NCI-H187 (cell line): ENCODE measurements at places on chromosomes 1 and 21.

DNA sequence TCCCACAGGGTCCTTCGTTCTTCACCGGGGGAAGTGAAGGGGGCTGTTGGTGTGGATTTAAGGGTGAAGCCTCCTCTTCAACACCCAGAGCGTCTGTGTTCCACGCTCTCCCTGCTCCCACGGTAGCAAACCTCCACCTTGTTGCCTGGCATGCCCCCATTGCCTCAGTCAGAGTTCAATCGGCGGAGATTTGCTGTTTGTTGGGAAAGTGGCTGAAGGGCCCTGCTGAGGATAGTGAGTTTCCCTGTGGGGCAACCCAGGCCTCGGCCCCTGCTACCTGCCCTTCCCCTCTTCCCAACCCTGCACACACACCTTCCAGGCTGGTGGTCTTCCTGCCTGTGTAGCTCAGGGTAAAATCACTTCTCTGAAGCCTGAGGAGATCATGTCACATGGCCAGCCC, 60.5 kb downstream of the TOR1AIP2 start:
- no peak for DNase-seq

DNA sequence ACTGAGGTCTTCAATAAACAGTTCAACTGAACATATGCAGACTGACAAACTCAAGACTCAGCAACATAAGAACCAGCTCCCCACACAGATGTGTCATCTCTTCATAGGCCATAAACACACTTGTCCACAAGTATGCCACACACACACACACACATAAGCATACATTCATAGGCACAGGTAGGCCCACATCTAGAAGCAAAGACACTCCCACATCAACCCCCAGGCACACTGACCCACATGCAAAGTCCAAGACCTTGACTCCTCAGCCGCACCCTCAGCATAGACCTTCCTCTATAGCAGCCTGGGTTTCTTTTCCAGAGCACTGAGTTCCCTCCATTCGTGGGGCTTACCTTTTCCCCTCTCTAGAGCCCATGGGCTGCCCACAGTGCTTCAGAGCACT, 1.4 kb downstream of the LAD1 start:
- DNase-seq, result no peak

GRCh38 chr1:150627826-150628410, 1.5 kb downstream of the ENSA start:
- no peak for DNase-seq

DNA sequence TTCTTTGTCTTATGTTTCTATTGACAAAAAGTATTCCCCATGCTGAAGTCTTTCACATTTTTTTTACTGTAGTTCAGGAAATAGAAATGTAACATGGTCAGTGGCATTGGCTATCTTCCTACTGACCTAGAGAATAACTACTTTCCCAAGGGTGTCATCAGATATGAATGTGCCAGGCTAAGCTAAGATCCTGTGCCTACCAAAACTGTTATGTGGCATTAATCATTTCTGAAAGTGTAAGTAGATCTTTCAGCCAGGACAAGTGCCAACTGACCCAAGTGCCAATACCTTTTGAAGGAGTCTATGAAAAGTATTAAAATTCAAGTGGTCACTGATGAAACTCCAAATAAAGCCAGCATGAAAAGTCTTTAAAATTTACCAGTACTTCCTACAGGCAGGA, 165.3 kb downstream of the TNFSF18 start:
- no peak for DNase-seq

DNA sequence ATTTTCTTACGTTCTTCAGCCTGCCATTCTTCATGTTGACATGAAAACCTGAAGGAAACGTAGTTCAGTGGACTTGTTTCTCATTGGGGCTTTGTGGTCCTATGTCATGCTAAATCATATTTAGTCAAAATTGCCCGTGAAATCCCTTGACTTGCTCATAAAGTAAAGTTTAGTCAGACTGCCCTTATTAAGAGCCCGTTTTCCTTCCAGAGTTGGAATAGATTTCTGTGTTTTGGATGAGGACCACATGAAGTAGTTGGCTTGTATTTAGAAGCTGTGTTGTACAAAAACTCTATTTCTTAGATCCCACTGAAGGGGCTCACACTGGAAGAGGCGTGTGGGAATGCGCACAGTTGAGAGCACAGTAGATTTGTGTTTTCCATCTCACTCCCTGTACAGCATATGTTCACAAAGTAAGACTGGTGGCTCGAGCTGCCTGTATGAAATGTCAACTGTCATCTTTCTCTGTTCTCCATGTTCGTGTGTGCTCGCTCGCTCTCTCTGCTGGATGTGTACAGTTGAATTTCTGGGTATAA, 42.4 kb downstream of the CAMTA1 start:
- no peak for DNase-seq

DNA sequence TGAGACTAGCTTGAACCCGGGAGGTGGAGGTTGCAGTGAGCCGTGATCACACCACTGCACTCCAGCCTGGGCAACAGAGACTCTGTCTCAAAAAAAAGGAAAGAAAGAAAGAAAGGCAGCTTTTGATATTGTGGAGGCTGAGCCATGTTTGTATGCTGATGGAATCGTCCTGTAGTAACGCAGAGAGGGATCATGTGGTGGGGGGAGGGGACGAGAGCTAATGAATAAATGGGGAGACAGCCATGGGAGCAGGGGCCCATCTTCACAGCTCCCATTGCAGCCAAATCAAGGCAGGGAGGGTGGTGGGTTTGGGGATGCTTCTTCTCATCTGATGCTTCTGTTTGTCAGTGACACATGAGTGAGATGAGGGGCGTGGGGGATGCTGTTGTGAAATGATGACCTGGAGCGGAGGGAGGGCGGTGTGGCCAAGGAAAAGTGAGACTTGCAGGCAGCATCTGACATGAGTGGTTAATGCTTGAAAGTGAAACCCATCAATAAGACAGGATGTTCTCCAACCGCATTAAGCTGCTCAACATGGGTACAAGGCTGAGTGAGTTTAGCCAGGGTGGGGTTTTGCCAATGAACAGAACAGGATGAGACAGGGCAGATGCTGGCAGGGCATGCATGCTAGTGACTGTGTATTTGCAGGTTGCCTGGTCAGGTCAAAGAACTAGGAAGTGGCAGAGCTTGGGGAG, 16.7 kb downstream of the SPATA21 start:
- DNase-seq, result no peak

DNA sequence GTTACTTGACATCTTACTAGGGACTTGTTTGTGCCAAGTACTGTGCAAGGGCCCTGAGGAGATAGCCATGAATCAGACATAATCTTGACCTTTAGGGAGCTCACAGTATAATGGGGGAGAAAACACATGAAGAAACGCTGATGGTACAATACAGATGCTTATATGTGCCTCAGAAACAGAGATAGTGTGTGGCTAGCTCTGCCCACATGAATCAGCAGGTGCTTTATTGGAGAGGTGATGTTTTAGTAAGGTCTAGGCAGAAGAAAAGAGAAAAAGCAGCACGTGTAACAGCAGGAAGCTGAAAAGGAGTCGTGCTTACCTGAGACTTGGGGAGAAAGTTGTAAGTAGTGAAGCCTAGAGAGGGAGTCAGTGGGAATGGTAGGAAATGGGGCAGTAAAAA, 60.6 kb upstream of the LMO4 start:
- DNase-seq, result no peak

DNA sequence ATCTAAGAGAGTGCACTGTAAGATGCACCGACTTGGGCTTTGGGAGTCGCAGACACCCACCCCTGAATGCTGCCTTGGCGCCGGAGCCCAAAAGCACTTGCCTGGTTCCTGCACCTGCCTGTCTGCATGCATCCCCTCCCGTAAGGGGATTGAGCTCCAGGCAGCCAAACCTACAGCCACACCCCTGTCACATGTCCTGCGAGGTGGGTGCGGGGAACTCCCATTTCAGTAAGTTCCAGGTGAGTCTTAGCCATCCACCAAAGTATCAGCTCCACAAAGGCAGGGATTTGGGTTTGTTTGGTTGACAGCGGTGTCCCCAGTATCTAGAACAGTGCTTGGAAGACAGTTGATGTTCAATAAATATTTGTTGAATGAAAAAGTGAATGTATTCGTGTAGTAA, 31.5 kb upstream of the MAP10 start:
- DNase-seq, result no peak

DNA sequence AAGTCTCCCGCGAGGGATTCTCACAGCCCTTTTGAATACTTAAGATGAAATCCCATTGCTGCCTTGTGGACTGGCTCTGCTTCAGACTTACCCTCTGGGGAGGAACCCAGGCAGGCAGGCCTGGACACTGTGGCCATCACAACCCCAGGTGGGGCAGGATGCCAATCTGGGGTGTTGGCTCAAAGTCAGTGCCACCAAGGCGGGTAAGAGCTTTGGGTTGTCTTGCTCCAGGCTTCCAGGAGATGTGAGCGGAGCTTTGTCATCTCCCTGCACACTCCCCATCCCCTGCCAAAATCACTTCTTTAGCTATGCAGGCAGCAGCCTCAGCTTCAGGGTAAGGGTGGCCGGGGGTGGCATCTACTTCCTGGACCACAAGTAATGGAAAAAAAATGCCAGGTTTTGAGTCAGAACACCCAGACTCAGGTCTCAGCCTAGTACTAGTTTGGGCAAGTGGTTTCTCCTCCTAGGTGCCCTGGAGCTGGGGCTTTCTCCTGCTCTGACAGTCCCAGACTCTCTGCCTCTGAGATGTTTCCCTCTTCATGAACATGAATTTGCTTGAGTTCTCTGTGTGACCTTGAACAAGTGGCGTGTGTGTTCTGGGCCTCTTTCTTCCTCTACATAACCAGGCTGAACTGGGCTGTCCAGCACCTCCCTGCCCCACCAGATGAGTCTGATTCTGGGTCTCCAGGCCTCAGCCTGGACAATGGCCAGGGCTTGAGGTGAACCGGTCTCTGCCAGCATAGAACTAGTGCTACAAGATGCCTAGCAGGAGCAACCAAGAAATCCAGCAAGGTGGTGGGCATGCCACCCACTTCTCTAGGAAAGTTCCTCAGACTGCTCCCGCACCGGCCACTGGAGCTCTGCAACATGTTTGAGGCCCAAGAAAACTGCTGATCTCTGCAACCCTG, 65.4 kb downstream of the VWA5B1 start:
- no peak for DNase-seq

- no peak for DNase-seq
Observed at GRCh38 chr1:203096566-203096965, 10.8 kb upstream of the MYOG start.

DNA sequence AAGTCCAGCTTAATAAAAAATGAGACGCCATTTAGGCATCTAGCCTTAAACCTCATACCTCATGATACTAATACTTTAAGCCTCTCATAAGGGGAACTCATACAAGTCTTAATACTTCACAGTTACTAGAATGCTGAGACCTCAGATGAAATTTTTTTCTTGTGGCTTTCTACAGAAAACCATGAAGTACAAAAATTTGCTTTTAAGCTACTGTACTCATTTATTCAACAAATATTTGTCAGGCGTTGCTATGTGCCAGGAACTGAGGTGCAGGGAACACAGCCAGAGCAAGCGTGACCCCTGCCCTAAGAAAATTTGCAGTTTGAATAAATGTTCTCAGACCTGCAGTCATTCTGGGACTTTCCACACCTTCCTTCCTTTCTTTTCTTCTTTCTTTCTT, 150.6 kb downstream of the MRPL39 start:
- no peak for DNase-seq

GRCh38 chr21:46202592-46203202, 18.4 kb upstream of the SPATC1L start:
- no peak for DNase-seq
